ENCODE measurements at places on chromosomes 5 and 9.

DNA sequence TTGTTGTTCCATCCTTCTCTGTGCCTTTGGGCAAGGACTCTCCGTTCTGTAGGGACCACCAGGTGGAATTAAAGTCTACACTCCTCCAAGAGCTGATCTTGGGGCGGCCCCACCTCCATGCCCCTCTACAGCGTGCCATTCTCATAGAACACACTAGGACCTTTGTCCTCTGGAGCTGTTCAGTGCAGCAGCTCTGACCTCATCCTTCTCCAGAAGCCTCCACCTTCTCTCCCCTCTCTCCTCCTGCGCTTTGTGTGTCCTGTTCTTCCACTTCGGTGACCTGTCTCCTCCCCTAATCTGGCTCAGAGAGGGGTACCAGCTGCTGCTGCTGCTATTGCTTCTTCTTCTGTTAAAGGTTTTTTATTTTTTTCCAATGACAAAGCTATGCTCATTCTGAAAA lies 1.8 kb upstream of the MACROH2A1 start:
- DNase-seq, result no peak

- no peak for DNase-seq
These were observed 9.4 kb downstream of the RXRA start for GRCh38 chr9:134335486-134336220.

DNA sequence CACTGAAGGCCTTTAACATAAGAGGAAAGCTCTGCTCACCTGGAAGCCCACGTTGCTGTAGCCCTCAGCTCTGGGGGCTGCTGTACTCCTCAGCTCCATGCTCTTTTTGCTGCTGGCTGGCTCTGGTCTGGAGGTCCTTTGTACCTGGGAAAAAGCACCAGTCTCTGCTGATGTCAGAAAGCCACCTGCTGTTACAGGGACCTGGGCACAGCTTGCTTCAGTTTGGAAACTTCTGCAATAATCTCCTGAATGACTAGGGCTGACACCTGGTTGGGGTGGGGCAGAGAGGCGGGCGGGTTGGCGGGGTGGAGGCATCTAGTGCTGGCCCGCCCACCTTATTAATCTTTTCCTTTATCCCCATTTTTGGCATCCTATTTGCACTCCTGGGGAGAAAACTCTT lies at the start of gene SLC28A3:
SLC28A3 (minus strand) TSS at position 224 of the 400 bp plus-strand sequence; CDS start at position 99, 125 bp downstream.
- DNase-seq, result no peak

GRCh38 chr5:23840083-23840482 lies 332.7 kb downstream of the PRDM9 start:
- DNase-seq, result no peak

DNA sequence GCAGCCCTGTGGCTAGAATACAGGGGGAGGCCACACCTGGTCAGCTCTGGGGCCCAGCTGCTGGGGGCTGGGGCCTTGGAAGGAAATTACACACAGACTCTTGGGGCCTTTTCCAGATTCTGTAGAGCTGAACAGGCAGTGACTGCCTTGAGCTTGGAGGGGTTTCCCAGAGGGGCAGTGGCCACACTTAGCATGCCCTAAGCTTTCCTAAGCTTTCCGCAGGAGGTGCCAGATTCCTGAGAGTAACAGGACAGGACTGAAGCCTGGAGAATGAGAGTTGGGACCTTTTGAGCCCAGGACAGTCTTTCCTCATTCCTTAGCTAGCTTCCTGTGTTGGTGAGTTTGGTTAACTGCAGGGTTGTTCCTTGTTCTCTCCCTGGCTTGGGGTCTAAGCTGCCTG lies 1.4 kb downstream of the TBC1D13 start:
- DNase-seq, result peak; percentile 19

DNA sequence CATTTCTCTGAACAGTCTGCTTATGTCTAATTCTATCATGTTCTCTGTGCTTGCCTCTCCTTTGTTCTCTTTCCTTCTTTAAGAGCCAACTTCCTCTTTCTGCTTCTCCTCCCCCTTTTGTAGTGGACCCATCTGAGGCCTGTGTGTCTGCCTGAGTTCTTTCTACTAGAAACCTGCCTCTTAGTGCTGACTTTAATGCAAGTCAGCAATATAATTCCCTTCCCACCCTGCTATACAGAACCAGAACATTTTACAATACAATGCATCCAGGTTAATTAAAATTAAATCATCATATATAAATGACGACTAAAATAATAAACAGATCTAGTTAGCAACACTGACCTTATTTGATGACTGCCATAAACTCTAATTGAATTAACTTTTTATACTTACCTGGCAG lies 82.6 kb upstream of the GAS1 start:
- no peak for DNase-seq

DNA sequence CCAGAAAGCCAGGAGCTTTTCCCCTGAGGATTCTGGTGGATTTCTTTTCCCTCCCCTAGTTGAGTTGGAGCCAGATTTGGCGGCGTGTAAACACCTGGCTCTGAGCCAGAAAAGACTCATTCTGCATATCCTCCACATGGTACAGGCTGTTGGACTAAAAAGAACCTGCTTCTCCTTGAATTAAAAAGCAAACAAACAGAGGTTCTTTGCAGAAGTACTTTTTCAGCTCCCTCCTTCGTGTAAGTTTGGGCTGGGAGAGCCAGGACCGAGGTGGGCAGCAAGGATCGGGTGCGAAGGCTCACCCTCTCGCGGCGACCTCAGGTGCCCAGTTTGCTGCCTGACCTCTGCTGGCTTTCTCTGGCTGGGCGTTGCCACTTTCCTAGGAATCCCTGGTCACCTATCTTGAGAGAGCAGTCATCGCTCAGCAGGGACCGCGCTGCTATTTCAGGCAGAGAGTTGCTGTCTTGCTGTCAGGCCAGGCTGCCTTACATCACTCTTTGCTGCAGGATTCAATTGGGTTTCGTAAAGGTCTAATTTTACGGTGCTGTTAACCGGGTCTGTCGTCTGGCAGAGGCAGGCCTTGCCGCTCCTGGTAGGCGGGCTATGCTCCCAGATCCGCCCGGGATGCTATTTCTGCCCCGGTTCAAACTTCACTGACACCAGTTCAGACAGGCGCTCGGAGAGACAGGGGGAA lies 3.2 kb downstream of the PAPPA start:
- peak; percentile 47 for DNase-seq

DNA sequence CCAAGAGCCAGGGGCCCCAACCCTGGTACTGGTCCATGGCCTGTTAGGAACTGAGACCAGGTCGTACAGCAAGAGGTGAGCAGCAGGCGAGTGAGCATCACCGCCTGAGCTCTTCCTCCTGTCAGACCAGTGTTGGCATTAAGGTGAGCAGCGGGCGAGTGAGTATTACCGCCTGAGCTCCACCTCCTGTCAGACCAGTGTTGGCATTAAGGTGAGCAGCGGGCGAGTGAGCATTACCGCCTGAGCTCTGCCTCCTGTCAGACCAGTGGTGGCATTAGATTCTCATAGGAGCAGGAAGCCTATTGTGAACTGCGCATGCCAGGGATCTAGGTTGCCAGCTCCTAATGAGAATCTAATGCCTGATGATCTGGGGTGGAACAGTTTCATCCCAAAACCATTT lies 31.0 kb upstream of the UBE2QL1 start:
- no peak for DNase-seq

DNA sequence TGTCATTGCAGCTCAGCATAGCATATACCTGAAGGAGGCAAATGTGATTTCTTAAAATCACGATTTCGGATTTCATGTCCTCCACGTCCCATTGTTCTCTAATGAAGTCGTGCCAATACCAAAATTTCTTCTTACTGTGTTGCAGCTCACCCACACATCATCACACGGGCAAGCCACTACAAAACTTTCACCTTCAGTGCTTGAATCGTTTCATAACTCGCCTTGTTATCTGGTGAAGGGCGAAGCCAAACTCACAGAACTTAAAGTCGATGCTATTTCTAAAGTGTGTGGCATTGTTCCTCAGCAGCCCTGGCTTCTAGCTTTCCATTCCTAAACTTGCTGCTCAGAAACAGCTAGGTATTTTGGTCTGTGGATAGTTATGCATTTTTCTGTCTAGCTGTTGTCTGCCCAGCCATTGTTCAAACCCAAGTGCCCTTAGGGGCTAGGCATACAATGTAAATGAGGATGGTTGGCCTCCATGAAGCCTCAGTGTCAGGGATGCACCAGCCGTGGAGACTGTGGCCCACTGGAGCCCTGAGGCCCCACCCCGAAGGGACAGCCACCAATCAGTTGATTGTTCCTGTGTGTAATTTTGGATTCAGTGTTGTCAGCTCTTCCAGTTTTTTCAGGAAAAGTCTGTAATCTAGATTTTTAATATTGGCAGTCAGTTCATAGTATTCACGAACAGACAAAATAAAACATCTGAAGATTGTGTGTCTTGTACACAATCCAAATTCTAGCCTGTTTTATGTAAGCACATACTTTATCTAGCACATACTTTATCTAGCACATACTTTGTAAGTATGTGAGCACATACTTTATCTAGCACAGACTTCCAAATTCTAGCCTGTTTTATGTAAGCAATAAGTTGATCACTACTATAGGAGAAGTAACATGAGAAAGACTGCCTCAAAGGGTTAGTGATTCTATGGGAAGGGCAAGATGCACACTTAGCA lies 112.8 kb downstream of the DAPK1 start:
- no peak for DNase-seq

DNA sequence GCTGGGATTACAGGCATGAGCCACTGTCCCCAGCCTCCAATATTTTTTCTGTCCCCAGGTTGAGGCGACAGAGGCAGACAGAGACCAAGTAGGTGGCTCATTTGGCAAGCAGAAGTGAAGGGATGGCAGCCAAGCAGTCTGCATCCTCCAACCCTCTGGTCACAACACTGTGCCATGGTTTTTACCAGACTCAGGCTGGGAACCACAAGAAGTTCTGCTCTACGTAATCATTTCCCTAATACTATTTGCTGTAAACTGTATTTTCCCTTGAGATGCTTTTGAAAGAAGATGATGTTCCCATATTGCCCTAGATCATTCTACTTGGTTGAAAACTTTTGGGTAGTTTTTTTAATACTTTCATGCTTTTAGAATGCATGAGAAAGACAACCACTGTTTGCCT lies 40.5 kb downstream of the PTTG1 start:
- DNase-seq, result no peak

DNA sequence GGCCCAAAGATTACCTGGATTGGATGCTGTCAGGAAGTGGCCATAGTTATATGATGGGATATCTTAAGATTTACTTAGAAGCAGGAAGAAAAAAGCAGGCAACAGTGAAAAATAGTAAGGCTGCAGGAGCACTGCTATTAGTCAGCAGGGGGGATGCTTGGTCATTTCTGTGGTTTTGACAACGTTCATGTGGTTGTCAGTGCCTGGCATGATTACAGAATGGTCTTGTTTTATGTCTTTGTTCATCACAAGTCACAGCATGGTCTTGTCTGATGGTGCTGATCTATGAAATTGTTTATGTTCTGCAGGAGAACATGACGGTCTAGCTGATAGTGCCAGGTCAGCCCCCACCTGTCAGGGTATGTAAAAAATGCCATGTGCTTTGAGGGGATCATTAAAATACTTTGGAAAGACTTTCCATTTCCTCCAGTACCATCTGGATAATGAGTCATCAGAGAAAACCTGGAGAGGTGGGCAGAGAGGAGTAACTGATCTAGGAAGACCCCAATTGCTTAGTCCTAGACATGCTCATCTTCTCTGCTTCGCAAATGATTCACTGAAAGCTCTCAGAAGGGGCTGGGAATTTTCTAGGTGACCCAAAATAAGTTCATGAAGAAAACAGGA lies 48.5 kb downstream of the PLGRKT start:
- no peak for DNase-seq

- no peak for DNase-seq
These were observed 98.8 kb upstream of the NFIL3 start for GRCh38 chr9:91522481-91522880.

DNA sequence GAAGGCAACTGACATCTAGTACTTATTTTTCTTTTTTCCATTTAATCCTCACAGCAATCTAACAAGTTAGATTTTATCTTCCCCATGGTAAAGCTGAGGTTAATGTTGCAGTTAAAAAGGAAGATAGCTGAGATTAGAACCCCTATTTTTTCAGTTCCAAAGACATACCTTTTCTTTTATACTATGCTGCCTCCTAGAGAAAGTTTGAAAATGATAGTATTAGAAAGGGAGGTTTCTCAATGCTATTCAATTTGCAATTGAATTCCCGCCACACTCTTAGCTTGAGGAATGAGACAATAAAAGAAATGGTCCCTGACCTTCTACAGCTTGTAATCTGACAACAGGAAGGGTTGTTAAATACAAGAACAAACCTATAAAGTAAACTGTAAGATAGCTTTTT lies 195.9 kb upstream of the TRIM32 start:
- no peak for DNase-seq

DNA sequence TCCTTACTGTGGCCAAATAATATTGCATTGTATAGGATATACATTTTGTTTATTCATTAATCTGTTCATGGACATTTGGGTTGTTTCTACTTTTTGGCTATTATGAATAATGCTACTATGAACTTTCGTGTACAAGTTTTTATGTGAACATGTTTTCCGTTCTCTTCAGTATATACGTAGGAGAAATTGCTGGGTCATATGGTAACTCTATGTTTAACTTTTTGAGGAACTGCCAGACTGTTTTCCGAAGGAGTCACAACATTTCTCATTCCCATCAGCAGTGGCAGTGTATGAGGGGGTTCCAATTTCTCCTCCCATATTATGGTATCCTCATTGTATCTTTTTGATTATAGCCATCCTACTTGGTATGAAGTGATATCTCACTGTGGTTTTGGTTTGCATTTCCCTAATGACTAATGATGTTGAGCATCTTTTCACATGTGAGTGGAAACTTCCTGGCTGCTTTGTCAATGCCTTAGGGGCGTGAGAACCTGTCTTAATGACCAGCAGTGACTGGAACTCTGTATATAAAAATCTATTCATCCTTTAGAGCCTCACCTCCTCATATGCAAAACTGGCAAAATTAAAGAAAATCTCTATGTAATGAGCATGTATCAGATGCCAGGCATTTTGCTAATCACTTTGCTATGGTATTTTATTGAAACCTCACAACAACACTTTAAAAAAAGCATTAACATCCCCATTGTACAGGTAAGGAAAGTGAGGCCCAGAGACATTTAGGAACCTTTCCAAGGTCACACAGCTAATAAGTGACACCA lies 47.8 kb upstream of the TGFBR1 start:
- DNase-seq, result no peak

DNA sequence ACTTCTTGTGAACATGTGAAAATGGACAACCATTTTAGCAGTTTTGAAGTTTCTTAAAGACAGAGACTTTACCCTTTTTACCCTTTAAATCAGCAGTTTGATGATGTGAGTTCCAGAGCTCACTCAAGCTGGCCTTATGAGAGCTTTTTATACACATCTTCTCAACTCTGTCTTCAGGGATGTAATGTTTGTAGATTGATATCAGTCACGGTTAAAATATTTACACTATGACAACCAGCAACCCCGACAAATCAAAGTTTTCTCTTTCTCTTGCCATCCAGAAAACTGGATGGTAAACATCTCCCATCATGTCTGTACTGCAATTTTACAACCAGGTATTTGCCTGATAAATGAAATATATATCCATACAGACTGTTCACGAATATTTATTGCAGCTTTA lies 233.4 kb upstream of the ST8SIA4 start:
- DNase-seq, result no peak

GRCh38 chr9:87535817-87536539 lies 38.3 kb downstream of the DAPK1 start:
- no peak for DNase-seq

DNA sequence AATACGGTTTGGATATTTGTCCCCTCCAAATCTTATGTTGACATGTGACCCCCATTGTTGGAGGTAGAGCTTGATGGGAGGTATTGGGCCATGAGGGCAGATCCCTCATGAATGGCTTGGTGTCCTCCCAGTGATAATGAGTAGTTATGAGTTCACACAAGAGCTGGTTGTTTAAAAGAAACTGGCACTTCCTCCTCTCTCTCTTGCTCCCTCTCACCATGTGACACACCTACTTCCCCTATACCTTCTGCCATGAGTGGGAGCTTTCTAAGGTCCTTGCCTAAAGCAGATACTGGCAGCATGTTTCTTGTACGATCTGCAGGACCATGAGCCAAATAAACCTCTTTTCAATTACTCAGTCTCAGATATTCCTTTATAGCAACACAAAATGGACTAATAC lies 132.0 kb downstream of the PIK3R1 start:
- DNase-seq, result no peak

Data from dermis blood vessel endothelial cell (primary cell).